ENCODE measurements at places on chromosomes 12 and 14. TPM values are rescaled to one million over a fixed set of nuclear protein-coding genes. Genes with fewer than 3 reads are reported as not detected.

Gene TAS2R43
- polyA plus RNA-seq = not detected

Gene PGF
- polyA plus RNA-seq = 0.90 TPM

Gene LRRC10
- polyA plus RNA-seq = not detected

Gene BCL11B
- polyA plus RNA-seq = 0.04 TPM

Gene PSMC6
- 66.2 TPM for polyA plus RNA-seq
